ENCODE measurements at places on chromosomes 6 and 20. TPM values are rescaled to one million over a fixed set of nuclear protein-coding genes. Genes with fewer than 3 reads are reported as not detected.

- no peak for DNase-seq
Measured at GRCh38 chr6:123802351-123802696, 1.3 kb upstream of the NKAIN2 start.

- DNase-seq: no peak
Measured at GRCh38 chr6:44043479-44044153, 83.6 kb downstream of the MRPL14 start.

DNA sequence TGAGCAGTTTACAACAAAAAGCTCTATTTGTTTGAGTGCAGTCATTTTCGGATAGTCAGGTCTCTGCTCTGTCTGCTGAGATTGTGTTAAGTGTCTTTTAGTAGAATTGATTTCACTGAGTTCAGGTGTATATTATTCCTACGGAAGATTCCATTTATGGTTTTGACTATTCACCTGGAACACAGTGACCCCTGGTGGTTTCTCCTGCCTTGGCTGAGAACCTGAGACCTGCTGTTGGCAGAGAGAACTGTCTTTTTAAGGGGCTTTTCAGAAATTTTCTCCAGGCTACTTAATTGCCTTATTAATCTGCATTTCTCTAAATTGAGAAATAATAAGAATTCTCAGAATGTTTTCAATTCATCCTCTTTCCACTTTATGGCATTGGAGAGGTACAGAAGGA, 508.0 kb downstream of the TBC1D32 start:
- no peak for DNase-seq

Gene UQCC2
- total RNA-seq: 14.9 TPM
